ENCODE measurements at places on chromosomes 2 and 18.

- DNase-seq = peak; percentile 59
Measured at GRCh38 chr2:56357655-56358295, 174.0 kb downstream of the CCDC85A start.

DNA sequence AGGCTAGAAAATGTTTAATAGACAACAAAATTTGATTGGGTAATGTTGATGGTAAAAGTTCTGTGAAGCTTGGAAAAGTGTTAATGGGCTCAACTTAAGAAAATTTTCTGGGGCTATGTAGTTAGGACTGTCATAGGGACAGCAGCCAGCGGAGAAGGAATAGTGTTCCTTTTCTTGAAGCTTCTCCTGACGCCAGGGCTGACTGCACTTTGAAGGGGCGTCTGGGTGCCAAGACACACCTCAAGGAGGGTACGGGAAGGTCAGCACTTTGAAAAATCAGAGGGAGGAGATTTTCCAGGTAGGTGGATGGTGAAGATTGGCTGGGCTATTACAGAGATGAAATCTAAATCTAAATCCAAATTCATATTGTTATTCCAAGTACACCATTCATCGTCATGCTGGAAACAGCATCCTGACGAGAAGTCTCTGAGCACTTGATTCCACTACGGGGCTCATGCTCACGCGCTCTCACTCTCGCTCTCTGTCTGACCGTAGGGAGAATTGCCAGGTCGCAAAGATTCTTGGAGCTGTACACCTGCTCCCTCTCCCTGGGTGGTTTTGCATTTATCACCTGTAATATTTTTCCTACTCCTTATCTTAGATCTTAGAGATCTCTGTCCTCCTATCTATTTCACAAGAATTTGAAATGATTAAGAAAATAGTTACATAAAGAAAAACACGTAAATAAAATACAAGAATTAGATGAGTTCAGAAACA, 91.0 kb downstream of the ITGB1BP1 start:
- no peak for DNase-seq

GRCh38 chr2:189440644-189440946, 679 bp upstream of the WDR75 start:
- DNase-seq = no peak

DNA sequence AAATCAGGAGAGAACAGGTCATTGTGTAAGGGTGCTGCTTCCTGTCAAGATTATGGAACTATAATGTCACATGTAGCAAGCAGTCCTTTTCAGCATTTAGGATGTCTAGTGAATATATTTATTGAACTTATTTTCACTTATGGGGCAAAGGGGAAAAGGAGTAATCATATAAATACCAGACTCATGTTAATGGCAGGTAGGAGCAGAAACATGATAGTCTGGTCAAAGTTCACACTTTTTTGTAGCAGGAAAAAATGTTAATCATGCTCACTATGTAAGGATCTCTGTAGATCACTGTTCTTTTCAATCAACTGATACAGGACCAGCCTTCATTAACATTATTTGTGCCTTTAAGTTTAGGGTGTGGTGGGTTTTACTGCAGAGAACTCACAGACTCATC, 219.0 kb downstream of the STK39 start:
- no peak for DNase-seq

DNA sequence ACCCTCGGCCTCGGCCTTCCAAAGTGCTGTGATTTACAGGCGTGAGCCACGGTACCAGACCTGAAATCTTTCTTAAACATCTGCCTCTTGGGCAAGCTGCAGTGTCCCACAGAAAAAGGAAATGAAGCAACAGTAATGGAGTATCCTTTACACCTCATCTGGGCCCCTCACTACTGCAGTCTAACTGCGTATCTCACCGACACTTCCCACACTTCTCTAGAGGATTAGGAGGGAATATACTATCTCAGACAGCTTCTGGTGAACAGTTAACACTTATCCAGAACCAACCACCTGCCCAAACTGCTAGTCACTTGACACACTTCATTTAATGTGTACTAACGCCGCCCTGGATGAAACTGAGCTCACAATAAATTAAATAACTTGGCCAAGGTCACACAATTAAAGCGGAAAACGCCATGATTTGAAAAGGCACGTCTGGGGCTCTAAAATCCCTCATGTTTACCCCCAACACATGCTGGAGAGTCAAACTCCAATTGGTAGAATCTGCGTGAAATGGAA, 993 bp downstream of the COX7A2L start:
- no peak for DNase-seq

DNA sequence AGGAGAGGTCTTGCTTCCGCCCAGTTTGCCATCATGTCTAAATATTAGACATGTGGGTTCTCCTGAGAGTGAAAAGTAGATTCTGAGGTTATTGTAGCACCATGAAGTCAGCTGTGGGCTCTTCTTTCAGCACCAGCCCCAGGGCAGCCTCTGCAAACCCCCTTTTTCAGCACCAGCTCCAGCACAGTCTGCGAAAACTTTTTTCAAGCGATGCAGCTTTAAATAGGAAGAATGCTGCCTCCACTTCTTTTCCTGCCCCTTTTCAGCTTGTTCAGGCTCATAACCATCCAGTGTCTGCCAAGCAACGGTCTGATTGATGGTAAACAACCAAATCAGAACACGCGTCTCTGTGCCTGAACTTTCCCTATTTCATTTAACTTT, at the start of gene COL5A2:
Gene COL5A2, minus strand, starts transcription at position 192 of the 381 bp plus-strand sequence. Its CDS starts 157 bp downstream, at position 35.
- DNase-seq = no peak

Data from NCI-H2029 (cell line).